Fibroblast of the conjunctiva (primary cell): ENCODE measurements at places on chromosomes 7 and 10.
A peak's percentile ranks its signal among the peaks of the same experiment; 100 is the strongest.

- DNase-seq = no peak
These were observed 22.0 kb downstream of the CRPPA start for GRCh38 chr7:16399265-16399831.

DNA sequence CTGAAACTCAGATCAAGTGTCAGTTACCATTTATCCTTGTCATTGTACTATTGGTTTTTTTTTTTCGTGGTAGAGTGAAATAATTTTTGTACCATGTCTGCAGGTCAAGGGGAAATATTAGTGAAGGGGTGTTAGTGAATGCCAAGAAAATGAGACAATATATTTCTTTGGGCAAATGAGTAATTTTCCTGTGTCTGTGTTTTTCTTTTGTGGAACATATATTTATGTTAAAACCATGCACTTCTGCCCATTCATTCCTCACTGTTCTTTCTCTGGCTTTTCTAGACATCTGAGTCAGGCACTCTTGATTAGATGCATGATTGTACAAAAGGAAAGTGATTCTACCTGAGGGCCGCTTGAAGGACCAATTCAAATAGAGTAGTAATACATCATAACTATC, 161.6 kb downstream of the BICC1 start:
- no peak for DNase-seq

- no peak for DNase-seq
These were observed 26.9 kb upstream of the TPK1 start for GRCh38 chr7:144862612-144863319.

DNA sequence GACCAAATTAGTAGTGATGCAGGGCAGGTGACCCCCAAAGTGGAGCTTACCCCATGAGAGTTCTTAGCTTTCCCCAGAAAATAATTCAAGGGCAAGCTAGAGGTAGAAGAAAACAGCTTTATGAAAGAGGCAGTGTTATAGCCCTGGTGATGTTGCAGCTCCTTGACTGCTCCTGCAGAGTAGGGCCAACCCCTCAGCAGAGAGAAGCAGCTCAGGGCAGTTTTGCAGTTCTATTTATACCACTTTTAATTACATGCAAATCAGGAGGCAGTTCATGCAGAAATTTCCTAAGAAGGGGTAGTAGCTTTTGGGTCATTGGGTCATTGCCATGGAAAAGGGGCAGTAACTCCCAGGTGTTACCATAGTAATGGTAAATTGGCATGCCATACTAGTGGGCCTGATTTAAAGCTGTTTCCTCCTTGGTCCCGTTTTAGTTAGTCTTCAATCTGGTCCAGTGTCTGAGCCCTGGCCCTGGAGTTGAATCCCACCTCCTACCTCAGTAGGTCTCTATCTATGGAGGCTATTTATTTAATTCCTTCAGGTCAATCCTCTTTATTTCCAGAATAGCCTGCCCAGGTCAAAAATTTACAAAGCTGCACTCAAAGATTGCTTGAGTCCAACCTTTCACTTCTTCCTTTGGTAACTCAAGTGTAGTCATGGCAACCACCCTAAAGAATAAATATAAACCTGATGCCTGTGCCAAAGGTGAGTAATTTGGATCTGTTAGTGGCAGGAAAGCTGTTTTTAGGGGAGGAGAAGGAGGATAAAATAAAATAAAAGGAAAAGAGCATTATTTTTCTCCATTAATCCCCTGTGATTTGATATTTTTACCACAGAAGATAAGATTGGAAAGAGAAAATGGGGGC, 29.5 kb downstream of the PLXDC2 start:
- DNase-seq = no peak

GRCh38 chr10:89120931-89121763, 86.0 kb downstream of the CH25H start:
- DNase-seq = no peak

- no peak for DNase-seq
These were observed 6.8 kb downstream of the MYO1G start for GRCh38 chr7:44971902-44972441.

DNA sequence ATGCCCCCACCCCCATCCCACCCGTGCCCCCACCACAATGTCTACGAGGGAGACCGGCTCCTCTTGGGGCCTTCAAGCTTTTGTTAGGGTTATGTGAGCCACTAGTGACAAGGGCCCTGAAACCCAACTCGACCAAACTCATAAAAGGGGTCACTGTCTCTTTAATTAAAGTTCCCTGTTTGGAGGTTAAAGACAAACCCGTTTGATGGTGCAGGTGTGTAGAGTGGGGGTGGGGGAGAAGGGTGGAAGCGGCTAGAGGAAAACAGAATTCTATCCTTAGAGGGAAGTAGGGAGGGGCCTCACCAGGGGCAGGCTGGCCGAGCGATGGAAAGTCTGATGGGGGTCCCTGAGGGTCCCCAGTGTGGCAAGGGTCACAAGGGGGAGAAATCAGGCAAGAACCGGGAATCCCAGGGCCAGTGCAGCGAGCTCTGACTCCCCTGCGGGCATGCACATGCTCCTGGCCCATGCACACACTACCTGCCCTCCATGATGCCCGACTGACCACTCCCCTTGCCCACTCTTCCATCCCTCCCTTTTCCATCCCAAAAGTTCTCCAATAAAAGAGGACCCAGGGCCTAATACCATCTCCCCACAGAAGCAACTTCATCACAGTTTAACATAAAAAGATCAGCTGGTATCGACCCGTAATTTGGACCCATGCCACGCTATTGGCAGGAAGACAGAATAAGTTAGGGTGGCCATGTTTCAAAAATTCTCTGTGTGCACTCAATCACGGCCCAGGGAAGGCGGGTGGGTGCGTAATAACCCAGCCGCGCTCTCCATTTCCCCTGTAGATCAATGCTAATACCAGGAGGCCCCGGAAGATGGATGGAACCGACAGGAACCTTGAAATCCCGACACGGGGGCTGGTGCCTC, 35.9 kb upstream of the SLF2 start:
- no peak for DNase-seq

DNA sequence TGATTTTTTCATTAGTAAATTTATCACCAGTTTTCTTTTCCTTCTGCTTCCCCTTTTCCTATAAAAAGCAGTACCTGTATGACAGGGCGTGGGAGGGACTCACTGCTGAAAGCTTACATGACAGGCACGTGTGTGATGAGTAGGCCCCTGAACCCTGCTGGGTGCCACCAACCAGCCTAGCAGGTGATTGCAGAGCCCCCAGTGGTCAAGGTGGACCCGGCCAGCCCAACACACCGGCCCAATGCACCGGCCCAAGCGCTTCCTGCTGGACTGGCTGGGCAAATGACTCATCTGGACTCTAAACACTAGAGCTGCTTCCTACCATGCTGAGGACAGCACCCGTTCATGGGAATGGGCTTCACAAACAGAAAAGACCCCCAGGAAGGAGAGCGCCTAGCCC, 89.8 kb upstream of the TMEM72 start:
- DNase-seq = no peak

DNA sequence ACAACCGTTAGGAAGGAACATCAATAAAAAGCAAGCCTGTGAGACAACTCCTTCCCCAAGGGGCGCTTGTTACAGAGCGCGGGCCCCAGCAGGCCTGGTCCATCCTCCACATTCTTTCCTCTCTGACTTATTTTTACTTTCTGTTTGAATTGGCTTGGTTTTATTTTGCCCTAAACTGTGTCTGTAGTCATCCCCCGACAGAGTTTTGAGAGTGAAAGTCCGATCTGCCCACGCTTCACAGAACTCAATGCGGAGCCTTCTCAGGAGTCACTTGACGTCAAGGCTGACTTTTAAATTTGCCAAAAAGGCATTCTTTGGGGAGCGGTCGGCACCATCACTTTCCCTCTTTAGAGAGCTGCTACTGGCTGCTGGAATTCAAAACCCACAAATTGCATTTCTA, 150.1 kb upstream of the KLF6 start:
- DNase-seq = peak; percentile 50

- no peak for DNase-seq
These were observed 91.8 kb downstream of the SH3PXD2A start for GRCh38 chr10:103763374-103764202.

- DNase-seq = no peak
These were observed 746 bp upstream of the MRPS16 start for GRCh38 chr10:73253225-73253555.

DNA sequence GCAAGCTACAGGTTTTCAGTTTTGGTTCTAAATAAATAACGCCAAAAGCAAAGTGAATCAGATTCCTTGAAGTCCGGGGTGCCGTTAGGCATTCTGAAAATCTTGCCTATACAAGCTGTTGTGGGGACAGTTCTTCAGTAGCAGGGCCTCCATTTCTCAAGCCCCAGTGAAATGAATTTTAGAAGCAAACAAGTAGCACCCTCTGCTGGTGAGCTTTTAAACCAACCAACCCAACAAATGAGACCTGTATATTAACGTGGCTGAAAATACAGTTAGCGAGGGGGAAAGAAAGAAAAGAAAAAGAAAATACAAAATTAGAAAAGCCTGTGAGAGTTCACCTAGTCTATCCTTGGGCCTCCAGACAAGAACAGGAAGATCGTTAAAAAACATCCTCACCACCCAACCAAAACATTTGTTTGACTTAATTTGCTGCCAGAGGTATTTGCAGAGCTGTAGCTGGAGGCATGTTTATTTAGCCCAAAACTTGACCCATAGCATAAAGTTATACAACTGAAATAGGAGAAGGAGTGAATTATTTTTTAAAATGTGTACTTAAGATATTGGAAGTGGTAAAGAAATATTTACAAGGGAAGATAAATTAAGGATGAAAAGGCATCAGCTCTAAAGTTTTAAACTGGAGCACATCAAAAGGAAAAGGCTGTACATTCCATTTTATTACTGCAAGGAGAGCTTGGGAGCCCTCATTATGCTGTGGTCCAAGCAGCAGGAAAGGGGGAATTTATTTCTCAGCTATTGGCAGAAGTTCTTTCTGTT, 98.9 kb downstream of the DYNC1I1 start:
- peak; percentile 13 for DNase-seq

GRCh38 chr10:124649214-124649613, 95.0 kb downstream of the FAM53B start:
- no peak for DNase-seq

GRCh38 chr7:137151041-137151689, 192.4 kb downstream of the PTN start:
- no peak for DNase-seq

DNA sequence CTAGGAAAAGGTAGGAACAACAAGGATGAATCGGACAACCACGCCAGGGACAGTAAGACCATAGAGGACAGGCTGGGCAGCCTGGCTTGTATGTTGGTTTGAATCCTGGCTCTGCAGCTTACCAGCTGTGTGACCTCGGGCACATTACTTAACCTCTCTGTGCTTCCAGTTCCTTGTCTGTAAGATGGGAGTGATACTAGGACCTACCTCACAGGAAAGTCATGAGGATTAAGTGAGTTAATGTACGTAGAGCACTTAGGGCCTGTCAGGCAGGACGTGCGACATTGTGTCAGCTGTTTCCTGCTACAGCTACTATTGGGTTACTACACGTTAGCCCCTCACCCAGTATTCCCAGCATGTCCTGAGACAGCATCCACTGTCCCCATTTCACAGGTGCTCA, 32.1 kb downstream of the PLAC9 start:
- no peak for DNase-seq

DNA sequence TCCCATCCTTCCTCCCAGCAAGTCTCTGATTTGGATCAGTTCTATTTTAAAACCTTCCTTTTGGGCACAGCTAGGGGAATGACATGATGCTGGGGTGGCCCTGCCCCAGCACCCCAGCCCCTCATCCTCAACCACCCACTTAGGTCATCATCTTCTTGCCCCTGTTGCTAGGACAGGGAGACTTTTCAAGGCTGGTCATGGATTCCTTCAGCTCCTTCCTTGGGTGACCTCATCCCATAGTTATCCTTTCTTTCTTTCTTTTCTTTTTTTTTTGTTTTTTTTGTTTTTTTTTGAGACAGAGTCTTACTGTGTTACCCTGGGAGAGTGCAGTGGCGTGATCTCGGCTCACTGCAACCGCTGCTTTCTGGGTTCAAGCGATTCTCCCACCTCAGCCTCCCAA, 127.2 kb downstream of the WDFY4 start:
- no peak for DNase-seq

DNA sequence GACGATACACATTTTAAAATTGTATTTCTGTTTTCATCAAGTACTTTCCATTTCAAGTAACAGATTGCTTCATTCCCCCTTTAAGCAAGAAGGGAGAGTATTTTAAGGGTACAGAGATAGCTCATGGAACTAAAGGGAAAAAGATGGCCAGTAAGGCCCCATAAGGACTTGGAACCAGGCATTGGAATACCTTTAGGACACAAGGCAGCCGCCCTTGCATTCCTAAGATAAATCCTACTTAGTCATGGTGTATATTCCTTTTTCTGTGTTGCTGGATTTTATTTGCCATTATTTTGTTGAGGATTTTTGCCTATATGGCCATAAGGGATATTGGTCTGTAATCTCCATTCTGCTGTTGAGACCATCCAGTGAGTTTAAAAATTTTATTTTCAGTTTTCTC, 49.2 kb downstream of the BTRC start:
- no peak for DNase-seq

DNA sequence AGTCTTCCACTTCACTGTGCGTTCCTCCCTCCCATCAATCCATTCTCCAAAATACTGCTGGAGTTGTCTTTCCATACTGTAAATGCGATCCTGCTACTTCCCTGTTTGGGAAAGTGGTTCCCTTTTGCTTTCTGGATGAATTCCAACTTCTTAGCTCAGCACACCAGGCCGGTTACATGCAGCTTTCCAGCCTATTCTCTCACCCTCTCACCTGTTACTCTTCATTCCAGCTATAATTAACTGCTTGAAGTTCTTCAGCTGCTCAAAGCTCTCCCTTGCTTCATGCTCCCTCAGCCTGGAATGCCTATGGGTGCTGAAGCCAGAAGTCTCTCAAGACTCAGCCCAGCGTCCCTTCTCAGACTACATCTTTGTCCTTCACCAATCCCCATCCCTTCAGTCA, 6.0 kb upstream of the ZNRF2 start:
- no peak for DNase-seq

- no peak for DNase-seq
These were observed 35.7 kb upstream of the MDFIC start for GRCh38 chr7:114886241-114886640.

DNA sequence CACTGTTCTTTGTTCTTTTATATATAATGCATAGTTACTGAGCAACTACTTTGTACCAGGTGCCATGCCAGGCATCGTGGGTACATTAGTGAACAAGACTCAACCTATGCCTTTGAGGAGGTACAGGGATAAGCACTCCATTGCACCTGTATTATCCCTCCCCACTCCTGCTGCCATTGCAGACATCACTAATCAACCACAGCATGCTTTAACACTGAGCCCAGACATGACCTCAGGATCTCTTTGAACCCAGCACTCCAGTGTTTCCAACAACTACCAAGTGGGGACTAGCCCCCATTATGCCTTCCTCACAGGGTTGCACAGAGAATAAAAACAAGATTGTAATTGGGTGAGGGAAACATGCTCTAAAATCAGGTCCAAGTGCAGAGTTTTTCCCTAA, 60.5 kb upstream of the COL13A1 start:
- DNase-seq = no peak

- DNase-seq = peak; percentile 16
These were observed 92.1 kb upstream of the SAMD8 start for GRCh38 chr10:75019370-75019769.
